T-helper 2 cell treated with Interferon-gamma antibody and Interleukin-4, amounts not matched to agents 5 μg/mL and 100 μg/mL, for 36 hours (primary cell): ENCODE measurements at places on chromosomes 16 and 17.
A peak's percentile ranks its signal among the peaks of the same experiment; 100 is the strongest.

GRCh38 chr17:8898636-8899035, 31.2 kb upstream of the PIK3R6 start:
- peaks cover 71% of the 10 kb centered on the region for H3K36me3 ChIP-seq
- H3K4me3 ChIP-seq, result peak overlapping the region; percentile 72
- no peak for DNase-seq
- H3K27ac ChIP-seq, result peak overlapping the region; percentile 97

GRCh38 chr17:49603238-49603637, 27.6 kb downstream of the NXPH3 start:
- DNase-seq, result no peak
- H3K4me1 ChIP-seq, result peaks cover 5% of the 10 kb centered on the region

GRCh38 chr17:78779850-78780249, 2.2 kb downstream of the CYTH1 start:
- no peaks in the 10 kb centered on the region for H3K27me3 ChIP-seq
- DNase-seq, result peak; percentile 54
- H3K4me3 ChIP-seq, result peak overlapping the region; percentile 84
- peaks cover 47% of the 10 kb centered on the region for H3K4me1 ChIP-seq
- H3K36me3 ChIP-seq, result peaks cover 28% of the 10 kb centered on the region
- H3K27ac ChIP-seq, result peak overlapping the region; percentile 94

DNA sequence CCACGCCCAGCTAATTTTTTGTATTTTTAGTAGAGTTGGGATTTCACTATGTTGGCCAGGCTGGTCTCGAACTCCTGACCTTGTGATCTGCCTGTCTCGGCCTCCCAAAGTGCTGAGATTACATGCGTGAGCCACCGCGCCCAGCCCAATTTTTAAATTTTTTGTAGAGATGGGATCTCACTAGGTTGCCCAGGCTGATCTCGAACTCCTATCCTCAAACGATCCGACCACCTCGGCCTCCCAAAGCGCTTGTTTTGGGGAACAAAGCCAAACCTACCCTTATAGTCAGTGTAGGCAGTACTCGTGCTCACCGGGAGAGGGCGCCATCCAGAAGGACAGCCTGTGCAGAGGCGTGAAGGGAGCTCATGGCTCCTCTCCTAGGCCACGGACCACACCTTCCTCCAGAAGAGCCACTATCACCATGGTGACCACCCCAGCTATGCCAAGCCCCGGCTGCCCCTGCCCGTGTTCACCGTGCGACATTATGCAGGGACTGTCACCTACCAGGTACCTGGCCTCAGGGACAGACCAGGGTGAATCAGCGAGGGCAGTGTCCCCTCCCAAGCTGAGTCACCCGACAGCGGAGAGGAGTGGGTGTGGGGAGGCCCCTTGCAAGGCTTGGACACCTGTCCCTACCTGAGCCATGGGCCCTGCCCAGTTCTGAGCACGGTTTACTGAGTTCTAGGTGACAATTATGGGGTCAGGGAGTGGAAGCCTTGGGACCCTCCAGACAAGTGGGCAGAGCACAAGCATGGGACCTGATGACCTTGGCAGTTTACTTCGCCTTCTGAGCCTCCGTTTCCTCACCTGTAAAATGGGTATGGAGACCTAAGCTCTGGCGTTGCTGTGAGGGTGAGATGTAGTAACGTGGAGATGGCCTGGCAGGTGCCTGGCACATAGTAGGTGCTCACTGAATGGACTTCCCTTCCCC, 13.7 kb downstream of the MYO15B start:
- no peak overlapping the region for H3K27ac ChIP-seq
- peak; percentile 39 for DNase-seq
- H3K27me3 ChIP-seq, result no peaks in the 10 kb centered on the region
- H3K36me3 ChIP-seq, result no peaks in the 10 kb centered on the region
- no peak overlapping the region for H3K4me3 ChIP-seq

GRCh38 chr16:89422905-89423630, 67.3 kb downstream of the ANKRD11 start:
- H3K27me3 ChIP-seq, result no peaks in the 10 kb centered on the region
- H3K4me3 ChIP-seq, result peak overlapping the region; percentile 48
- peak; percentile 78 for DNase-seq
- H3K36me3 ChIP-seq, result peaks cover 24% of the 10 kb centered on the region
- H3K4me1 ChIP-seq, result peaks cover 64% of the 10 kb centered on the region

DNA sequence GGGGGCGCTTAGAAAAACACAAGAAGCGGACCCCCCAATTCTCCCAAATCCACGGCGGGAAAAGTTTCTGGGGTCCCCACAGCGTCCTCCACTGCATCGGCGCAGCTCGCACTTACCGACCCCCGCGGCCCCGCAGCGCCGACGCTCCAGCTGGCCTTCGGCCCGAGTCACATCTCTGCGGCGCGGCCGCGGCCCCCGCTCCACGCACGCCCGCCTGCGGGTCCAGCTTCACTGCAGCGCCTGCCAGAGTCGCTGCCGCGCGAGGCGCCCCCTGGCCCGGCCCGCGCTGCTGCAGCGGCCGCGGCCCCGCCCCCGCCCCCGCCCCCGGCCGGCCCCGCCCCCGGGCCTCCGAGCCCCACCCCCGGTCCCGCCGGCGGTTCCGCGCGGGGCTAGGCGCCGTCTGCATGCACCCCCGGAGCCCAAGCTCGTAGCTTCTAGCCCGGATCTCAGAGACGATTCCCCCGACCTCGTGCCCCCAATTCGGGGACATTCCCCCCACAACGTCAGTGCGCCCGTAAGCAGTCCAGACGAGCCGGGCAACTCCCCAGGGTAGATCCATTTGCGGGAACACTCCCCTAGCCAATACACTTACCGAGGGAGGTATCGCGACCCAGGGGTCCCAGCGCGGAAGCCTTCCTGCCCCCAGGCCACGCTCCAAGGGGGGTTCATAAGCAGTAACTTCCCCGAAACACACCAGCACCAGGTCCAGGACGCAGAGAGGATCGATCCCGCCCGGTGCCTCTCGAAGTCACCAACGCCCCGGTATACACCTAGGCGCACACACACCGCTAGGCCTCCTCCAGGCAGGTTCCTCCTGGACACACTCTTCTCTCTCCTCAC, at the start of gene GPRC5B:
Gene GPRC5B (minus strand): TSS at position 238 of the 840 bp plus-strand sequence. CDS start 12,003 bp downstream, outside the sequence.
- DNase-seq, result peak; percentile 12
- H3K27ac ChIP-seq, result no peak within 1 kb of the TSS
- H3K4me1 ChIP-seq, result peaks cover 13% of the 10 kb centered on the region

DNA sequence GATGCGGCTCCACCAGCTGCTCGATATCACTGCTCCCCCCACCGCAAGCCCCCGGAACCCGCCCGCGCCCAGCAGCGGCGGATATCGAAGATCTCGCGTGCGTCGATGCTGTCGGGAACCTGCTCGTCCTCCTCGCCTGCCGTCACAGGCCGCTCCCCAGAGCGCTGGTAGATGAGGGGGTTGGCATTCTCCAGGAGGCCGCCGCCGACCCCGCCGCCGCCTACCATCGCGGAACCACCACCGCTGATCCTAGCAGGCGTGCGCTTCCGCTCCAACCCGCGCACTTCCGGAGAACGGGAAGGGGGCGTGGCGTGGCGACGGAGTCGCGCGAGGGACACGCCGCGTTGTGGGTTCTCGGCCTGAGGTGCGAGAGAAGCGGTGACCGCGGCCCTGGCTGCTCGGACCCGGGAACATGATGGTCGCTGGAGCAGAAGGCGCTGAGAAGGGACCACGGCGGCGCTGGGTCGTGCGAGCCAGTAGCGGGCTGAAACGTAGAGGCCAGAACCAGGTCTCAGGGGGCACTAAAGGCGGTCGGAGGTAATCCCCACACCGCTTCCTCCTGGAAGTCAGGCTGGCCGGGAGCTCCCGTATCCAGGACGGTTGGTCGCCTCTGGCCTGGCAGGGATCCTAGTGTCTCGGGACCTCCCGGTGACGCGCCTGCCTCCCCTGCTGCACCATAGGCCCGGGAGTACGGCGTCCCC, at the start of gene CIAO2B:
Gene CIAO2B (minus strand): TSS at position 265 of the 701 bp plus-strand sequence. CDS start 38 bp downstream, at position 227.
- H3K27me3 ChIP-seq, result no peaks in the 10 kb centered on the region
- H3K4me3 ChIP-seq, result peak within 1 kb of the TSS; percentile 95
- peaks cover 33% of the 10 kb centered on the region for H3K36me3 ChIP-seq

- DNase-seq, result no peak
- peaks cover 3% of the 10 kb centered on the region for H3K36me3 ChIP-seq
Measured at GRCh38 chr17:41667280-41668041, 21.2 kb upstream of the EIF1 start.

- H3K36me3 ChIP-seq, result peaks cover 63% of the 10 kb centered on the region
- no peak for DNase-seq
- no peaks in the 10 kb centered on the region for H3K27me3 ChIP-seq
Measured at GRCh38 chr17:2075336-2076086, 20.6 kb downstream of the HIC1 start.

DNA sequence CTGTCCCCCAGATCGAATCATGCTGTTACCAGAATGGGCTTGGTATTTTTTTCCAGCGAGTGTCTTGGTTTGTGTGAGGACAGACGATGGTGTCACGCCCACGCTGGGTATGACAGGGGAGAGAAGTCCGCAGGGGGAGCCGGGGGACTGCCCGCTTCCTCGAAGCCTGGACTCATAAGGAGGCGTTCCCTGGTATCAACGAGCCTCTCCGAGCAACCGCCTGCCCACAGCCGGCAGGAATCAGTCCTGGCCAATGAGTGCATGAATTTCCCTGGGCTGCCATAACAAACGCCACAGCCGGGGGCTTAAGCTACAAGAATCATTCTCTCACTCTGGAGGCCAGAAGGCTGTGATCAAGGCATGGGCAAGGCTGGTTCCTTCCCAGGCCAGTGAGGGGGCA, 26.1 kb upstream of the JPH3 start:
- DNase-seq, result no peak
- H3K27me3 ChIP-seq, result peaks cover 3% of the 10 kb centered on the region
- H3K36me3 ChIP-seq, result no peaks in the 10 kb centered on the region
- H3K4me1 ChIP-seq, result no peaks in the 10 kb centered on the region
- H3K27ac ChIP-seq, result no peak overlapping the region
